ENCODE measurements at places on chromosomes 2 and 18. TPM values are rescaled to one million over a fixed set of nuclear protein-coding genes. Genes with fewer than 3 reads are reported as not detected.

Gene QPCT
- 21.5 TPM for polyA plus RNA-seq

Gene DPP10
- not detected for polyA plus RNA-seq

Gene MTCL1
- 41.2 TPM for polyA plus RNA-seq

Gene PID1
- 18.8 TPM for polyA plus RNA-seq

Gene ANKRD30B
- polyA plus RNA-seq, result not detected

Gene SCN9A
- polyA plus RNA-seq, result 6.3 TPM

Gene SATB2
- 2.3 TPM for polyA plus RNA-seq

Gene VIT
- polyA plus RNA-seq, result 3.3 TPM

Measured in muscle of arm (tissue), 14 donors.